ENCODE measurements at places on chromosomes 1 and 21.

GRCh38 chr1:162137179-162137960, 67.9 kb downstream of the NOS1AP start:
- DNase-seq, result no peak

- no peak for DNase-seq
These were observed 9.9 kb downstream of the SYNJ1 start for GRCh38 chr21:32717851-32718316.

- no peak for DNase-seq
These were observed 3.6 kb downstream of the KIAA0040 start for GRCh38 chr1:175188936-175189335.

GRCh38 chr1:23692308-23692871, 784 bp downstream of the RPL11 start:
- DNase-seq, result no peak

DNA sequence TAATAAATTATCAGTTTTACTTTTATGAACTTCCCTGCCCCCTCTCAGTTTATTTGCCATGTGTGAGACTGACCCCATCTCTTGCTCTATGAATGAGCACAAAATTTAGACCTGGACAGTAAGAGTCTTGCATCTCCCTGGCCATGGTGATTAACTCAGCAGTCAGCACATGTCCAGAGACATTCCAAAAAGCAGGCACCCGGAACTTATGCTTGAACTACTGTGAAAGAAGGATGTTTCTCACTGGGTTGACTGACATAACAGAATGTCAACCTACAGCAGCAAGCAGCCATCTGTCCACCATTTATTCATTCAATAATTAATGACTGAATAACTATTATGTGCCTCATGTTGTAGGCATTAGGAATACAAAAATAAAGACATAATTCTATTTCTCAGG, 11.3 kb upstream of the SEC16B start:
- no peak for DNase-seq

DNA sequence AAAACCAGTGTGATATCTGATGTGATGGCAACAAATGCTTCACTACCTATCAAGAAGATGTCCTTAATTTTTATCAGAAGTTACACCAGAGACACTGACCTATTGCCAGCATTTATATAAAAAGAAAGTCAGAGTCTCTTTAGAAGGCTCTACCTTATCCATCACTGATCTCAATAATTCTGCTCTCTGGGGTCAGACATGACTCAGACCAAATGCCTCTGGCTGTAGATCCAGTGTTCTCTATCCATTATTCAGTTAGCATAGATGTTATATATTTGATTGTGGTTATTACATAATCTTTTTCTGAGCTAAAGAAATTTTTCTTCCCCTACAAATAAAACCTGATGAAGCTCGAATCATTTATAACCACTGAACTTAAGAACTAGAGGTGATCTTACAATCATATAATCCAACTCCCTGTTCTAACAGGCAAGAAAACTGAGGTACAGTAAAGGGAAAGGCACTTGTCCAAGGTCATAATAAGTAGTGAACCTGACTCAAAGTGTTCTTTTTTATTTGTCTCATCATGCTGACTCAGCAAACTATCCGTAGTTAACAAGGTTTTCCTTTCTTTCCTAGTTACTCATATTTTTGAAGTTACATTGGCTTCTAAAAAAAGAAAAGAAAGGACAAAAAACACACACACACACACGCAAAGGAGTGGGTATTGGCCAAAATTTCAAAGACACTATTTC, 43.6 kb upstream of the ESRRG start:
- DNase-seq, result no peak

- DNase-seq, result no peak
These were observed 433.4 kb downstream of the KIF26B start for GRCh38 chr1:245588116-245588639.

- peak; percentile 22 for DNase-seq
These were observed 6.6 kb downstream of the CMPK1 start for GRCh38 chr1:47340227-47340626.

DNA sequence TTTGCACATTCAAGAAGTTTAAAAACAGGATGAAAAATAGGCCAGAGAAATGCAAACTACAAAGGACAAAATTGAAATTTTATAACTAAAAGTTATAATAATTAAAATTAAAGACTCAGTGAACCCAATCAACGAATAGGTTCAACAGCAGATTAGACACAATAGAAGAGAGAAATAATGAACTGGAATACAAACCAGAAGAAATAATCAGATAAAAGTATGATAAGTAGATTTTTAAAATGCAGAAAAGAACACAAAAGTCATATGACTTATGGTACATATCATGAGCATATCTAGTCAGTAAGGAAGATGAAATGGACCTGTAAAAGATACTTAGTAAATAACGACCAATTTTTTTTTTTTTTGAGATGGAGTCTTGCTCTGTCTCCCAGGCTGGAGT, 108.1 kb upstream of the COG2 start:
- no peak for DNase-seq

DNA sequence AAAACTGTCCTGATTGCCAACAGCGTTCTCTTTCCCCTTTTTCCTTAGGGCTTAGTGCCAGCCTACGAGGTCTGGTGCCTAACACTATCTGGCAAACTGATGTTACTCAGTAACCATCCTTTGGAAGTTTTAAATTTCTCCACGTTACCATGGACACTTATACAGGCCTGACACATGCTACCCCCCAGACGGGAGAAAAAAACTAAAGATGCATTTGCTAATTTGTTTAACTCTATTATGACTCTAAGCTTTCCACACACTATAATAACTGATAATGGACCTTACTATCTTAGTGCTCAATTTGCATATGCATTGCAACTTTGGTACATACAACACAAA, 36.8 kb downstream of the CLCA1 start:
- DNase-seq, result no peak

GRCh38 chr21:32257962-32258785, 20.7 kb downstream of the MIS18A start:
- DNase-seq, result peak; percentile 91

DNA sequence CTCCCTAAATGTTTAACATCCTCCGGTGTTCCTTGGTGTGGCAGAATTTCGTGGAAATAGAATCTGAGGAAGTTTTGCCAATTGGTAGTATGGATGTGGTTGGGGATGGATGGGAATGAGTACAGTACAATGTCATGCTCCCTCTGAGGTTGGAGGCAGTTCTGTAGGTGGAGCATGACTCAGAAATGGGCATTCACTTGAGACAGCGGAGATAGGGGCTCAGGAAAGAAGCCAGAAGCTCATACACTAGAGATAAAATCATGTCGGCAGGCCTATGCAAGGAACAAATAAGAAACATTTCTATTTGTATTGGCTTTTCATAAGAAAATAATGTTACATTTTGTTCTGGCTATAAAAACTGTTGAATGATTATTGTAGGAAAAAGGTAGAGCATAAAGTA, 196.0 kb downstream of the URB2 start:
- peak; percentile 5 for DNase-seq

DNA sequence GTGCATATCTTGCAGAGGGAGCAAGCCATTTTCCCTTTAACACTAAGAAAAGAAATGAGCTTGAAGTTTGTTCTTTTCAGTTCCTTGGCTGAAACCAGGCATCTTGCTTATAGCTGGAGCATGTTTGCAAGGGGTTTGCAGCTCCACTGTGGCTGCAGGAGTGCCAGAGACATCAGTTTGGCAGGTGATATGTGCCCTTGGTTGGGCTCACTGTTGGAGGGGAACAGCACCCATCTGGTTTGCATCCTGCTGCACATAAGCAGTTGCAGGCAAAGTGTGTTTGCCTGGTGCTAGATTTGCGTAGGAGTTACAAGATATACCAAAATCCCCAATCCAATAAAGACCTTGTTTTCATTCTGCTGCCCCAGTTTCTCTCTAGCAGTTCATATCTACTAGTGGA, 47.8 kb upstream of the IKBKE start:
- no peak for DNase-seq

GRCh38 chr1:43666608-43667007, 16.7 kb downstream of the KDM4A start:
- DNase-seq, result no peak

DNA sequence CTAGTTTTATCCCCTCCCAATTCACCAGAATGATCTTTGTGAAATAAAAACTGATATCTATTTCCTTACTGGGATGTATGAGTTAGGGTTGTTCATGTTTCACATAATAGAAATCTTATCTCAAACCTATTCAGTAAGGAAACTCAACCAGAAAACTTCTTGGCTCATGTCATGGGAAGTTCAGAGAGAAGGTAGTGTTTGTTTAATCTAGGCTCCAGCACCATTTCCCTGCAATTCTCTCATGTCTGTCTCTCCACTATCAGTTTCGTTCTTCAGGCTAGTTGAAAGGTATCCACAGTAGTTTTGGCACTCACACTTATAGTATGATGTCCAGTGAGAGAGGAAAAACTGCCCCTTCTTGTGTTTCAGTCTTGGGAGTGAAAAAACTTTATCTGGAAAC, 34.6 kb upstream of the UHMK1 start:
- no peak for DNase-seq

DNA sequence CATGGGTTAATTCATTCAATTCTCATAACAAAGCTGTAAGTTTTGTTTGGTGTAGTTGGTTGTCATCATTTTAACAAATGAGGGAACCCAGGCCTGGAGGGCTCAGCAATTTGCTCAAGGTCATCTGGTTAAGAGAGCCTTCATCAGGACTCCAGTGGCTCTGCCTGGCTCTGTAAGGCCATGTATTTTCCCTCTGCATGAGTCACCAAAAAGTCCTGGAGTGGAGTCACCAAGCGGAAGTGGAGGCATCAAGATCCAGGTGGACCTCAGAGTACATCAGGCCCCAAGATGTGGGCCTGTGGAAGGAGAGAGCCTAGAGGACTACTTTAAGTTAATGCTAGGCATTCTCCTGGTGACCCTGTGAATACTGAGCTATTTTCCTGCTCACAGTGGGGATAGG, 30.0 kb upstream of the RBM15 start:
- DNase-seq, result peak; percentile 32

DNA sequence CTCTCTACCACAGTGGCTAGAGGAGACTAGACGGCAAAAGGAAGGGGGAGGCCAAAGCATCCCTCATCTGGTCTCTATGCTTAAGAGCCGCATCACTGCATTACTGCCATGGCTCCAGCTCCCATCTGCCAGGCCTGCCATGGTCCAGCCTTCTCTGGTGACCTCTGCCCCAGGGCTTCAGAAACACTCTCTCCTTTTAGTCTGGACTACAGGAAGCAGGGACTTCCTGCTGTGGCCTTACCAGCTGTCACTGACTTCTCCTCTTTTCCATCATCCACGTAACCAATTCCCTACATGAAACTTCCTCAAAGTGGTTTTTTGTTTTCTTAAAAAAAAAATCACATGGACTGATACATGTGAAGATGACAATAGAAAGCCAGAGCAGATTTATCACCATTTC, 323.1 kb upstream of the NFIA start:
- DNase-seq, result no peak

DNA sequence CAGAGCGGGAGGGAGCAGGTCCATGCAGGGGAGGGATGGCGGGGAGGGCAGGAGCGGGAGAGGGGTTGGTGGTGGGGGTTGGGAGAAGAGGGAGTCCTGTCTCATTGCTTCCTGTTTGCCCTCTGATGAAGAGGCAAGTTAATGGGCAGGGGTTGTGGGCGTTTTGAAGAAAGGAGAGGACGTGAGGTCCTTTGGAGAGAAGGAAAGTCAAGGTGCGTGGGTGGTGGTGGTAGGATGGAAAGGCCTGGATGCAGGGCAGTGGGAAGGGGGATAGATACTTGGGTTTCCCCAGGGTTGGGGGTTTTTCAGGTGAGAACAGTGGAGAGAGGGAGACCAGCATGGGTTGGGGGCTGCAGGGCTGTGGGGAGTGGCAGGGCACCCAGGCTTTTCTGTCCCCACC, 17.2 kb downstream of the UBE2Q1 start:
- DNase-seq, result no peak

DNA sequence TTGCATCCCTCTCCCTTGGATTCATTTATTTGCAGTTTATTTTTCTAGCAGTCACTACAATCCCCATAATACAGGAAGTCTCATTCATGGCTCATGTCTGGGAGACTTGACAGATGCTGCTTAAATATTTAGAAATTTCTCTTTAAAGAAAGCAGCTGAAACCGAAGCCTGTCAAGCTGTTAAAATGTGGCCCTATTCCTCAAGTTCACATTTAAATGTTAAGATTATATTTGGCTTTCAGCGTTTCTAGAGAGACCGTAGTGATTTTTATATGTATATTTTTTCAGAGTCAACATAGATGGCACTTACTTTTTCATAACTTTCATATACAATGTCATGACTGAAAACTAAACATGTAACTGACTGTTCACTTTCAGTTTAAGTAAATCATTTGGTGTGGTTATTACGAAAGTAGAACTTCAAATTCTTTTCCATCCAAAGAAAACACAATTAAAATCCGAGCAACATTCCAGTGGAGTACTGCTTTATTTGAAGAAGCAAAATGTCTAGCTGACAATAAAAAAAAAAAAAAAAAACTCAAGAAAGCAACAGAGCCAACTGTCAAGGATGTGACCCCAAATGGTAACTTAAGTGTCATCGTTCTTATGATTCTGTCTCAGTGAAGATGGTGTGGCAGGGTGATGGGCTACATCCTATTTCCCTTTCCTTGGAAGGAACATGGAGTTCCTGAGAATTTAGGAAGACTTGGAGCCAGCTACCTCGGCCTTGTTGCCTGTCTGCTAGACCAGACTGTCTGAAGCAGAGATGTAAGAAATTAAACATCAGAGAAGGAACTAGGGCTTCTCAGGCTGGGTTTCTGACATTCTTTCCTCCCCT, 37.8 kb downstream of the MIS18A start:
- no peak for DNase-seq

- peak; percentile 76 for DNase-seq
These were observed 58.4 kb upstream of the CACNA1E start for GRCh38 chr1:181424786-181425403.

- peak; percentile 20 for DNase-seq
These were observed 43.0 kb downstream of the TOR3A start for GRCh38 chr1:179124873-179125272.

DNA sequence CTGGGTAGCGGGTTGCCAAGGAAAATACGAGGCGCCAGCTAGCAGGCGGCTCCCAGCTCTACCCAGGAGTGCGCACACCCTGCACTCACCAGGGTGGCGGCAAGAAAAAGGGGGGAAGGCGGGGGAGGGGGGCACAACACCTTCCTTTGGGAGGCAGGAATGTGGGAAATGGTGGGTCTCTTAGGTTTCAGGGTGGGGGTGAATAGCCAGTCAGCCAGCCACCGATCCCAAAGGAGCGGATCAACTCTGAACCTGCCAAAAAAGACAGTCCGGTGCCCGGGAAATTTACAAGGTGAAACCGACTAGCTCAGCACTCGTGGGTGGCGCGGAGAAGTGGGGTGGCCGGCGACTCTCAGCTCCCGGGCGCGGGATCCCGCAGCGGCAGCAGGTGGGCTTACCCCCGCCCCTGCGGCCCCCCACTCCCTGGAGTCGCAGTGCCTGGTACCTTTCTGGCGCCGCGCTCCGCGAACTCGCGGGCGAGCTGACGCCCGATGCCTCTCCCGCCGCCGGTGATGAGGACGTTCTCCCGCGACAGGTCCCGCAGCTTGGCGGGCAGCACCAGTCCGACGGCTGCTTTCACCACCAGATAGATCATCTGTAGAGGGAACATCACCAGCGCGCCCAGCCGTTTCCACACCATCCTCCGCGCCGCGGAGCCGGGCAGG, 1.2 kb downstream of the DHRS3 start:
- no peak for DNase-seq

Data from fibroblast of pulmonary artery (primary cell).